ENCODE measurements at places on chromosomes 13 and 19. TPM values are rescaled to one million over a fixed set of nuclear protein-coding genes. Genes with fewer than 3 reads are reported as not detected.

Gene LAIR1
- 1.0 TPM for total RNA-seq

- no peak for DNase-seq
Observed at GRCh38 chr19:51272183-51272810, 21.4 kb downstream of the SIGLECL1 start.

DNA sequence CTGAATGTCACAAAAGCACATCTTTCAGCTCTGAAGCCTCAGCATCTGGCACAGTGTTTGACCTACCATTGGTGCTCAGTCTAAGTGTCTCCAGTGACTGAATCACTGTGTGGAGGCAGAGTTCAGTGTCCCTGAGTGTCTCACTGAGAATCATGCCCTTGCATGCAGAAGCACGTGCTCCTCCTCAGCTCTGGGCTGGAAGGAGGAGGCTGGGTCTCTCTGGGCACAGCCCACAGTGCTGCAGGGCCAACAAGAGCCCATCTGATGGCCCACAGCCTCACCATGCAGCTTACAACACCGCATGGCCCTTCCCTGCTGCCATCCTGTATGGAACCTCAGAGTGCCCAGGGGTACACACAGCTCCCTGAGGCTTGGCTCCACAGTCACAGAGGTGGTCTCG is 86.1 kb downstream of the TEX26 start:
- no peak for DNase-seq

- DNase-seq = no peak
Observed at GRCh38 chr13:94753327-94753726, 41.0 kb upstream of the SOX21 start.

Gene LILRA2
- not detected for total RNA-seq

DNA sequence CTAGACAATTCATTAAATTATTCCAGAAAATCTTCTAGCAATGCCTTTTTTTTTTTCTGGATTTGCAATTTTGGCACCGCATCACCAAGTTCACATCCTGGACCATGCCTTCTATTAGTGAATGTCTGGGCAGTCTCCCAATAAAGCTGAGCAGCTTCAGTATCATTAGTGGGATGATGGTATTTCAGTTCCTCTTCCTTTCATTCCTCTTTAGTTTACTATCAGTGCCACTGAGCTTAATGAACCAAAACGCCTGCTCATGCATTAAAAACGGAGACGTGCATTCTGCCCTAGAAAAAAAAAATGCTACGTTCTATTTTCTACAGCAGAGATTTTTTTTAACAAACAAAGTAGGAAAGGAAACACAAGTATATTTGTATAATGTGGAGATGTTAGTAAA is 343.0 kb downstream of the PCDH9 start:
- DNase-seq = peak; percentile 23
